Esophagus squamous epithelium (tissue), 5 donors: ENCODE measurements at places on chromosomes 7 and 10.
A peak's percentile ranks its signal among the peaks of the same experiment; 100 is the strongest.

GRCh38 chr7:99709260-99709659 is 25.7 kb downstream of the CYP3A7 start:
- H3K4me3 ChIP-seq = no peak overlapping the region
- H3K4me1 ChIP-seq = no peaks in the 10 kb centered on the region
- no peaks in the 10 kb centered on the region for H3K27me3 ChIP-seq
- no peak overlapping the region for H3K27ac ChIP-seq
- DNase-seq = no peak

DNA sequence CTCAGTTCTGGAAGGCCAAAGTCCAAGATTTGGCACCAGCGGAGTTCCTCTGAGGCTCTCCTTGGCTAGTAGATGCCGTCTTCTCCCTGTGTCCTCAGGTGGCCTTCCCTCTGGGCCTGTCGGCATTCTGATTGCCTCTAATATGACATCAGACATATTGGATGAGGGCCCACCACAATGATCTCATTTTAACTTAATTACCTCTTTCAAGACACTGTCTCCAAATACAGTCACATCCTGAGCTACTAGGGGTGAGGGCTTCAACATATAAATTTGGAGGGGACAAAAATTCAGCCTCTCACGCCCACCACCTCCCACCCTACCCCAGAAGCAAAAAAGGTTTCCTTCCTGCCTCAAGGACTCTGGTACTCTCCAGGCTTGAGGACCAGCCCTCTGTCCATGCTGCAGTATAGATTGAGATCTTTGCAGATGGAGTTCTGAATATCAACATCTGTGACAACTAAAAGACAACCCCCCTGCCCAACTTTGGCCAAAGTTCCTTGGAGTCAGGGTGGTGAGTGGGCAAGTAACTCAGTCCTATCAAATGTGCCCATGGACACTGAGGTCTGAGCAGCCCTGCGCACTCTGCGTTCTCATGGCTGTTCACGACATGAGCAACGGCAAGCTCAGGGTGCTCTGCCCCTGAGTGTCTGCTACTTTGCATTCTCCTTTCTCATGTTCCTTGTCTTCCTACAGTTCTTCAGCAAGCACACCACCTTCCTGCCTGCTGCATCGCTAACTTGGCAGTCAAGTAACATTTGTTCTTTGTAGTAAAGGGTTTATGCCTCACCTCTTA is 11.5 kb downstream of the TMEM176B start:
- peak overlapping the region; percentile 89 for H3K27ac ChIP-seq
- DNase-seq = no peak
- no peaks in the 10 kb centered on the region for H3K36me3 ChIP-seq
- H3K4me3 ChIP-seq = no peak overlapping the region
- peaks cover 47% of the 10 kb centered on the region for H3K4me1 ChIP-seq

GRCh38 chr7:99001482-99002147 is 123.3 kb downstream of the TRRAP start:
- peaks cover 16% of the 10 kb centered on the region for H3K36me3 ChIP-seq
- no peak overlapping the region for H3K4me3 ChIP-seq
- no peak overlapping the region for H3K27ac ChIP-seq
- no peak for DNase-seq
- no peaks in the 10 kb centered on the region for H3K27me3 ChIP-seq

DNA sequence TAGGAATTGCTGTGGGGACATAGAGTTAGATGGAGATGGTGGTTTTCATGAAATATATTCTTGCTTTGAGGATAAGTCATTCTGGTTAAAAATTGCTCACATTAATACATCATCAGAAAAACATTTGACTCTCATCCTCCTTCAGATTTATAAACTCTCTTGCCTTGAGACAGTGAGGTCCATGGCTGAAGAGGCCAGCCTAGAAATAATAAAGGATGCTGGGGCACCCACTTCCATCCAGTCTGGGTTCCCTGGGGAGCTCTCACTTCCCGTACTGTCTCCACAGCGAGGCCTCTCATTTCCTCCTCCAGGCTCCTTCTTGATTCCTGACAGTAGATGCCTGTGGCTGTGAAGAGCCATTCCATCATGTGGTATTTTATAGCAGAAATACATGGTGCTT is 73.3 kb upstream of the PRKG1 start:
- DNase-seq = no peak
- H3K4me3 ChIP-seq = no peak overlapping the region
- no peaks in the 10 kb centered on the region for H3K36me3 ChIP-seq
- H3K27me3 ChIP-seq = no peaks in the 10 kb centered on the region
- no peaks in the 10 kb centered on the region for H3K4me1 ChIP-seq
- no peak overlapping the region for H3K27ac ChIP-seq

- no peak for DNase-seq
- H3K4me1 ChIP-seq = peaks cover 14% of the 10 kb centered on the region
- H3K27me3 ChIP-seq = no peaks in the 10 kb centered on the region
- no peak overlapping the region for H3K27ac ChIP-seq
- no peak overlapping the region for H3K4me3 ChIP-seq
Observed at GRCh38 chr7:40799-41750, 151.3 kb upstream of the FAM20C start.

DNA sequence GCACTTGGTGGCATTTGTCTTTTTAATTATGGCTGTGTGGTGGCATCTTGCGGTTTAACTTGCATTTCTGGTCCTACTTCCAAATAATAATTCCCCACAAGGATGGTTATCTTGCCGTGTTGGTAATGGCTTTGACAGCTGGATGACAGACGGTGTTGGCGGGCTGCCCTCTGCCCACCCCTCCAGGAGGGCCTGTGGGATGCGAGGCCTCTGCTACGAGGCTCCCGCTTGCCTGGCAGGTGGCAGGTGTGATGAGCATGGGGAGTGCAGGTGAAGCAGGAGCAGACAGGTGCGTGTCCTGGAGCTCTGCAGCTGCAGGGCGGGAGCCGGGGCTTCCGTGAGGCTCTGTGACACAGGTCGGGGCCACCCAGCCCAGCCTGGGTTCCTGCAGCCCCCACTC is 11.8 kb downstream of the INPP5A start:
- no peak for DNase-seq
- H3K4me3 ChIP-seq = no peak overlapping the region
- H3K27me3 ChIP-seq = no peaks in the 10 kb centered on the region
- no peak overlapping the region for H3K27ac ChIP-seq
- H3K4me1 ChIP-seq = peaks cover 18% of the 10 kb centered on the region

- H3K27me3 ChIP-seq = no peaks in the 10 kb centered on the region
- DNase-seq = no peak
Observed at GRCh38 chr10:132120734-132121510, 55.2 kb downstream of the JAKMIP3 start.

- no peak for DNase-seq
- no peaks in the 10 kb centered on the region for H3K27me3 ChIP-seq
- H3K4me1 ChIP-seq = peaks cover 32% of the 10 kb centered on the region
- no peak overlapping the region for H3K4me3 ChIP-seq
- no peaks in the 10 kb centered on the region for H3K36me3 ChIP-seq
Observed at GRCh38 chr10:3720228-3721019, 64.6 kb downstream of the KLF6 start.

DNA sequence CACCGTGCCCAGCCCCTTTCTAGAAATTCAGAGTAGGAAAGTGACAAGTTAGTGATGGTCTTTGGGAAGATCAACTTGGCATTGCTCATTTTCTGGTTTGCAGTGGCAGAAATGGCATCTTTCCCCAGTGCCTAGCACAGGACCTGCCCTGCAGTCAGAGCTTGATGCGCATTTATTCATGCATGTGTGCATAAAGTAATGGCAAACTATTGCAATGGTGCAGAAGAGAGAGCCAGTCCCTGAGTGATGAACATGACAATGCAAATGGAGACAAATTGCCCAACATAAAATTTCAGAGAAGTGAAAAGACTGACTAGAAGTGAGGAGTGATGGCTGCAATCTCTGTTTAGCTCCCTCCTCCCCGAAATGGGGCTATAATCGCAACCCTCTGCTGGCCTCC is 268.2 kb downstream of the CCSER2 start:
- H3K4me1 ChIP-seq = no peaks in the 10 kb centered on the region
- H3K27me3 ChIP-seq = no peaks in the 10 kb centered on the region
- DNase-seq = no peak
- H3K36me3 ChIP-seq = no peaks in the 10 kb centered on the region
- no peak overlapping the region for H3K4me3 ChIP-seq
- H3K27ac ChIP-seq = no peak overlapping the region

GRCh38 chr10:55500931-55501559 is 700.0 kb upstream of the PCDH15 start:
- H3K4me1 ChIP-seq = no peaks in the 10 kb centered on the region
- H3K27ac ChIP-seq = no peak overlapping the region
- no peak overlapping the region for H3K4me3 ChIP-seq
- no peaks in the 10 kb centered on the region for H3K36me3 ChIP-seq
- H3K27me3 ChIP-seq = no peaks in the 10 kb centered on the region

DNA sequence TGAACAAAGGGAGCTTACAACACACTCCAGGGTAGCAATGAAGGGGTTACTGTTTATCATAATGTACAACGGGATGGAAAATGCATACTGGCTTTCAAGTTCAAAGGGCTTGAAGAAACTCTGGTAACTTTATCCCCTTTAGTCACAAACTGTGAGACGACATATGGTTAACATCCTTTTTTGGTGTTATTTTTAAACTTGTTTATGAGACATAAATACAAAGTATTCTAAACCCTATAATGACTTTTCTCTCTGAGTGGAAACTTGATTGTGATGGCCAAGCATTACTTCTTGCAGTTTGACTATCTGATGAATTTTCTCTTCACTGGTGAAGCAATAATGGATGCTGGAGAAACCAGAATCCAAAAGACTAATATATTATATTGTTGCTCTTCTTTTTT is 62.0 kb upstream of the SEMA3A start:
- H3K4me3 ChIP-seq = no peak overlapping the region
- H3K36me3 ChIP-seq = no peaks in the 10 kb centered on the region
- no peaks in the 10 kb centered on the region for H3K4me1 ChIP-seq
- H3K27me3 ChIP-seq = no peaks in the 10 kb centered on the region
- no peak overlapping the region for H3K27ac ChIP-seq
- DNase-seq = no peak

GRCh38 chr10:45144326-45145070 is 143.8 kb downstream of the ZNF22 start:
- no peak overlapping the region for H3K4me3 ChIP-seq

- DNase-seq = no peak
- H3K27me3 ChIP-seq = no peaks in the 10 kb centered on the region
- H3K4me1 ChIP-seq = no peaks in the 10 kb centered on the region
- no peak overlapping the region for H3K4me3 ChIP-seq
Observed at GRCh38 chr7:116013675-116014074, 16.9 kb downstream of the TFEC start.

DNA sequence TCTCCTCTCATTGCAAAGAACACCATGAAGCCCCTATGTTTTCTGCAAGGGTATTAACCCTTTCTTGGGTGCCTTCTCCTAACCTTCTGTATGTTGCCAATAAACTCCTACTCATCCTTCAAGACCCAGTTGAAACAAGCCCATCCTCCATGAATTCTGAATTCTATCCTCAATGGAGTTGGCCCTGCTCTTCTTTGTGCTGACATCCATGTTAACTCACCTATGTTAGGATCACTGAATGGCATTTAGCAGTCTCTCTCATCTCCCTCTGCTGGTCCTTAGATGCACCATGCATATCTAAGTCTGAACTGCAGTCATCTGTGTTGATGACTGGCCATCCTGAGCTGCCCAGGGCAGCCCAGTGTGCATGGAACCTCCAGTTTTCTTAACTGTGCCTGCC is 129.8 kb downstream of the BUB3 start:
- H3K4me3 ChIP-seq = no peak overlapping the region
- DNase-seq = no peak
- no peaks in the 10 kb centered on the region for H3K36me3 ChIP-seq

- DNase-seq = no peak
- H3K4me3 ChIP-seq = no peak overlapping the region
- peaks cover 11% of the 10 kb centered on the region for H3K4me1 ChIP-seq
- H3K27ac ChIP-seq = no peak overlapping the region
- H3K27me3 ChIP-seq = no peaks in the 10 kb centered on the region
Observed at GRCh38 chr10:22624287-22624738, 90.1 kb downstream of the PIP4K2A start.

- H3K36me3 ChIP-seq = no peaks in the 10 kb centered on the region
- no peaks in the 10 kb centered on the region for H3K4me1 ChIP-seq
- peak overlapping the region; percentile 17 for H3K27ac ChIP-seq
- H3K27me3 ChIP-seq = no peaks in the 10 kb centered on the region
- DNase-seq = no peak
- no peak overlapping the region for H3K4me3 ChIP-seq
Observed at GRCh38 chr10:5323446-5323845, 41.3 kb upstream of the UCN3 start.

- no peak for DNase-seq
- H3K4me1 ChIP-seq = no peaks in the 10 kb centered on the region
- no peaks in the 10 kb centered on the region for H3K27me3 ChIP-seq
- no peaks in the 10 kb centered on the region for H3K36me3 ChIP-seq
Observed at GRCh38 chr10:108388706-108389105, 1224.2 kb upstream of the SORCS1 start.

DNA sequence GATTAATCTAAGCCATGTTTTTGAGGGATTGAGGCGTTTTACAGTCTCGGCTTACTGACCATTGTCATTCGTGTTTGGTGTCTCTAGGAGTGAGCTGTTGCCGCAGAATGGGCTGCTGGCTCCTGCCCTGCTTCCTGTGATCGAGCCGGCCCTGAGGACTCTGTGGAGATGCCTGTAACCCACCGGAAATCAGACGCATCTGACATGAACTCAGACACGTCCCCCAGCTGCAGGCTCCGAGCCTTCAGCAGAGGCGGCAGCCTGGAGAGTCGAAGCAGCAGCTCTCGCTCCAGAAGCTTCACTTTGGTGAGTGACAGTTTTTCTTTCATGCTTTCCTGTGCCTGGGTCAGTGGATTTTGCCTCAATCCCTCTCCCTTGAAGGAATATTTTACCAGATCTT is 28.8 kb downstream of the PROSER2 start:
- H3K36me3 ChIP-seq = no peaks in the 10 kb centered on the region
- H3K27ac ChIP-seq = no peak overlapping the region
- no peaks in the 10 kb centered on the region for H3K4me1 ChIP-seq
- H3K27me3 ChIP-seq = no peaks in the 10 kb centered on the region
- no peak overlapping the region for H3K4me3 ChIP-seq

DNA sequence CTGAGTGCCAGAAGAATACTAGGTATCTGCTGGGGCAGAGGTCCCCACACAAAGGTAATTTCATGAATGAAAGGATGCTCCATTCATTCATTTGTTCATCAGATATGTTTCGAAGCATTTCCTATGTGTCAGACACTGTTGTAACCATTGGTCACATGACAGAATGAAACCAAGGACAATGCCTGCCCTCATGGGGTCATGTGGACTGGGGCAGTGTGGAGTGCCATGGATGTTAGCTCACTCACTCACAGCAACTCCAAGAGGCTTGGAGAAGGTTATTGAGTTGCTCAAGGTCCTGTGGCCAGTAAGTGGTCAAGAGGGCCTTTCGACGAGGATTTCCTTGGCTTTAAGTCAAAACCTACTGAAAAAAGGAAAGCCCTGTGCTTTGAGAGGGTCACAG is 223.5 kb downstream of the ARHGAP12 start:
- no peak overlapping the region for H3K4me3 ChIP-seq
- no peak for DNase-seq
- no peaks in the 10 kb centered on the region for H3K27me3 ChIP-seq
- no peaks in the 10 kb centered on the region for H3K36me3 ChIP-seq
- H3K27ac ChIP-seq = peak overlapping the region; percentile 90

GRCh38 chr7:46909601-46910051 is 672.3 kb downstream of the TNS3 start:
- H3K27me3 ChIP-seq = no peaks in the 10 kb centered on the region
- no peaks in the 10 kb centered on the region for H3K36me3 ChIP-seq
- DNase-seq = no peak
- no peak overlapping the region for H3K27ac ChIP-seq
- no peaks in the 10 kb centered on the region for H3K4me1 ChIP-seq
